ENCODE measurements at places on chromosomes 2 and 18.
A peak's percentile ranks its signal among the peaks of the same experiment; 100 is the strongest.

DNA sequence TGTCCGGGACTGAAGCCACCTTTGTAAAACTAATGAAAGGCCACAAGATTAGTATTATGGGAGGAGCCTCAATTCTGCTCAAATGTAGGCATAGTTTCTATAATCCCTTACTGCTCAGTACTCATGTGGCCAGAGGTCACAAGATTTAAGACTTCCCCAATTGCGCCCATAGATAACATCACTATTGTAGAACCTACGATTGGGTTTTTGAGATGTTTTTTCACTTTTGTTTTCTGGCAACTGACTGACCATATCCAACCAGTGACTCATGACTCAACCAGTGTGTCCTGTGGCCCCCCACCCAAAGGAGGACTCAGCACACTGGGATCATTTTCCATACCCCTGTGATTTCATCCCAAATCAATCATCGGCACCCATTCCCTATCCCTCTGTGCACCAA, 15.2 kb upstream of the TSPYL6 start:
- ATAC-seq, result no peak

GRCh38 chr2:128436479-128437203, 118.0 kb upstream of the HS6ST1 start:
- no peak for ATAC-seq

DNA sequence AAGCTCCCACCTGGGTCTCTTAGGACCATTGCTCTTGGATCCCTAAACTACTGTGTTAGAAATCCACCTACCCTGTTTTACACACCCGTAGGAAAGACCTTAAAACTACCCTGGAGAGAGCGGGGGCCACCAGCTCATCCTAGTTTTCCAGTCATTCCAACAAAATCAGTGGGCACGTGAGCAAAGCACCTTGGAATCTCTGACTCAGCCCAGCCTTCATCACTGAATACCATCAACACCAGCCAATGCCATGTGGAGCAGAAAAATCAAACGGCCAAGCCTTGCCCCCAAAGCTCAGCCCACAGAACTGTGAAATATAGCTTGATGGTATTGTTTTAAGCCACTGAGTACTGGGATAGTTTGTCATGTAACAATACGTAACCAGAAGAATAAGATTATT, 449.7 kb upstream of the CHAC2 start:
- ATAC-seq, result no peak

- no peak for ATAC-seq
Measured at GRCh38 chr2:44836174-44836573, 105.3 kb upstream of the SIX3 start.

GRCh38 chr2:188787021-188787657, 187.0 kb upstream of the COL3A1 start:
- peak; percentile 89 for ATAC-seq

DNA sequence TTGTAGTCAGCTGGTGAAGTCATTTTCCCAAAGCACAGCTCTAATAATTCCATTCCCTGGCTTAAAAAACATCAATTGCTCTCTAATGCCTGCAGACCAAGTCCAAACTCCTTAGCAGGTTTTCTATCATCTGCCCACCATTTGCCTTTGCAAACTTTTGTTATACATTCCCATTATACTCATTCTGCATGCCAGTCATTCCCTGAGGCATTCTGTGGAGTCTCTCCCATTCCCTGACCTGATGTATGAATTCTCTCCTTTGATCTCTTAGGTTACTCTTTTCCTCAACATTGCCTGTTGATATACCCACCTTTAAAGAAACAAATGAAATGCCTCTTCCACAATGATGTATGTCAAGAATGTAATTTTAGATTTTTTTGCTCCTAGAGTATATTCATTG, 852.0 kb upstream of the FSHR start:
- no peak for ATAC-seq

- no peak for ATAC-seq
Measured at GRCh38 chr2:129653246-129653645, 326.2 kb upstream of the RAB6C start.

DNA sequence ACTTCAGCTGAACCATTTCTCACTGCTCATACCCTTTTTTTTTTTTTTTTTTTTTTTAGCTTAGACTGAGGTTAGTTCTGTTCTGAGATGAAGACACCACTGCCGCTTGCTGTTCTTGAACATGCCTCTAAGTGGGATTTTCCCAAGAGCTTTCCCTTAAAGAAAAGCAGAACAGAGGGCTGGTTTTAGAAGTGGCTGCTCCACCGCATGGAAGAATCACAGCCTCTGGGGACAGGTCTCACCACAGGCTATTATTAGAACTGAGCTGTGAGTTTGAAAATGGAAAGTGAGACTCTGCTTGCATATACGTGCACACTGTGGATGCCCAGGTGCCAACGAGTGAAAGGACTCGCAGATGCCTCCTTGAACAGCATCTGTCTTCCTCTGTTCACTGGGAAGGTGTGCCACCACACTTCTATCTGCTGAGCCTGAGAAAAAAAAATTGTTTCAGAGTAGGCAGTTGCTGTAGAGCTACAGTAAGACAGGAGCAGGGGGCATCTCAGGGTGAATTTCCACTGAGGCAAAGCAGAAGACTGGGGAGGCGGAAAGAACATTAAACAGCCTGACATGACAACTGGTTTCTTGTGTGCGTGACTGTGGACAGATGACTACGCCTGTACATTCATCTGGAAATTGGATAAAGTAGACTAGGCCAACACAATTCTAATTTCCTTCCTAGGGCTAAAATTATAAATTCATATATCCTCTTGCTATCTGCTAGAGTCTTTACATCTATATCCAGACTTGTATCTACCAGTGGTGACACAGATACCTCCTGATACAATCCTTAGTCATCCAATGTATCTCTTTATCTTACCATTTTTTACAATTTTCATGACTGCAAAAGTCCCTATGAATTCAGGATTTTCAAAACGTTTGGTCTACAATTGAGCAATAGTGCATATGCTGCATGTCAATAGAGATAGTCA, 1045.7 kb upstream of the CELF4 start:
- ATAC-seq, result no peak

- no peak for ATAC-seq
Measured at GRCh38 chr2:30110773-30111172, 36.0 kb upstream of the YPEL5 start.

- ATAC-seq, result no peak
Measured at GRCh38 chr18:30432349-30432748, 610.2 kb downstream of the DSC3 start.

DNA sequence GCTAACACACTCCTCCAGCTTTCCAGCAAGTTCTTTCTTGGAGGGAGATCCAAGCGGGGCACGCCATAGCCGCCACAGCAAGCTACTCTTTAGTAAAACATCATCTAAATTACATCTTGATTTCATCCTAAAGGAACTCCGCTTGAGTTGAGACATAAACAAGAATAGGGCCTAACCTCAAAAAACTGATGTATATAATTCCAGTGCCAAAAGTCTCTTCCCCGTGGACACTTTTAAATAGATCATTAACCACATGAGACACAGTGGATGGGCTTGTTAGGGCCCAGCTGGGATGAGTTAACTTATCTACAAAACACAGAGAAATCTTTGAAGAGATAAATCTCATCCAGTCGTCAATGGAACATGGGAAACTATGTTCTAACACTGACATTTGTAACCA, 20.8 kb upstream of the MLPH start:
- peak; percentile 38 for ATAC-seq

- no peak for ATAC-seq
Measured at GRCh38 chr2:175823002-175823706, 178.9 kb downstream of the LNPK start.

DNA sequence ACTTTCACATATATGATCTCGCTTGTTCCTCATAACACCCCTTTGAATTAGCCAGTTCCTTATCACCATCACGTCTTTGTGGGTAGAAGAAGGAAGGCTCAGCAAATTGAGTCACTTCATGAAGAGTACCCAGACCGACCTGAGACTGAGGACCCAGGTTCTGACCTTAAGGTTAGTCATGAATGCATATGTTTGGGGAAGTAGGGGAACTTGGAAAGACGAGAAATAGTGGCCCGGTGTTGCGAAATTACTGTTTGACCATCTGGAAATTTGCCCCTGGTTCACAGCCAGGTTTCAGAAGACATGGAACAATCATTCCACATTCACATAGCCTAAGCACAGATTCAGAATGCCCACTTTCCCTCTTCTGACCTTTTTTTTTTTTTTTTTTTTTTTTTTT, 59.8 kb downstream of the MEIS1 start:
- no peak for ATAC-seq

- ATAC-seq, result no peak
Measured at GRCh38 chr2:239548451-239548871, 147.6 kb upstream of the HDAC4 start.

DNA sequence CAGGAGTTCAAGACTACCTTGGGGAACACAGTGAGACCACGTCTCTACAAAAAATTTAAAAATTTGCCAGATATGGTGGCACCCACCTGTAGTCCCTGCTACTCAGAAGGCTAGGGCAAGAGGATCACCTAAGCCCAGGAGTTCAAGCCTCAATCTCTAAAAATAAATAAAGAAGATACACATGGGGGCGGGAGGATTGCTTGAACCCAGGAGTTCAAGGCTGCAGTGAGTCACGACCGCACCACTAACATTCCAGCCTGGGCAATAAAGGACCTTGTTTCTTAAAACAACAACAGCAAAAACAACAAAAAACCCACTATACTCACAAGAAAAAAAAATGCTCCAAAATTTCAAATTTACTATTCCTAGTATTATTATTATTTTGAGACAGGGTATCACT, 10.0 kb upstream of the ICA1L start:
- no peak for ATAC-seq

DNA sequence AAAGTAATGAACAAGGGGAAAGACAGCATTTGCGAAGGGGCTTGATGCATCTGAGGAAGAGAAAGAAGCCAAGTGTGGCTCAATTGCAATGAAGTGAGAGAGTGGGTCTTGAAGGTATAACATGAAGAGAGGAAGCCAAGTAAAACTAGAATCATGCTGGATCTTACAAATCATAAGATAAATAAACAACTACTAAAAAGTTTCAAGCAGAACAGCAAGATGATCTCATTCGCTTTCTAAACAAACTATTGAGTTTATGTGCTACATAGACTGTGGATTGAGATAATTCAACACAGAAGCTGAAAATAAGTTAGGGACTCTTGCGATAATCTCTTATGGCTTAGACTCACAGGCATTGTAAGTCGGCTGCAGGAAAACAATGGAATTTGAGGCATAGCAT, 1310.5 kb upstream of the NRXN1 start:
- ATAC-seq, result no peak

- peak; percentile 99 for ATAC-seq
Measured at GRCh38 chr2:27032495-27033252, at the start of gene TMEM214. Gene TMEM214 (plus strand): TSS chr2:27032965. CDS start chr2:27033016, 51 bp downstream.

DNA sequence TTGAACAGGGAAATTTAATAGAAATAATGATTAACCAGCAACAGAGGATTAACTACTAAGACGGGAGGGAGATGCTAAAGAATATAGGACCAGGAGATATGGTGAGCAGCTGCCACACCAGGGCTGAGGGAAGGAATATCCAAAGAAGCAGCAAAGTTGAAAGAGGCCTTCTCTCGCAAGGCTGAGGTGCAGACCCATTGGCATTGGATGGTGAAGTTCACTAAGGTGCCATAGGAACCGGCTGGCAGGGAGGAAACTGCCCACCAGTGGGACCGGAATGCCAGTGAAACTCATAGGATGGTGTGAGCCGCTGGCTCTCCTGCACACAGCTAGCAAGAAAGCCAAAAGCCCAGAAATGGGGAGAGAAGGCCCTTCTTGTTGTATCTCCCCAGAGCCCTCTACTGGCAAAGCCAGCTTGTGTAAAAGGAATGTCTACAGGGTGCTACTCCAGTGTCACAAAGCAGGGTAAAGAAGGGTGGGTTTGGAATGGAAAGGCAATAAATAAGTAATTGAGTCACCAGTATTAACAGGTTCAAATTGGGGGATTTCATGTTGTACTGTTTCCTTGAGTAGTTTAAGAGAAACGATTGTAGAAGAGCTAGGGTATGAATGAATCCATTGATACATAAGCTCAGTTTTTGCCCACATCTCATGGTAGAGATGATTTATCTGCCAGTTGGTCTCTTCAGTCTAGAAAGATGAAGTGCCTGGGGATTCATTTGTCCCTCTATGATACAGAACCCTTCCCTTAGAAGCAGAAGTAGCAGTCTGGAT, 36.0 kb downstream of the FARP2 start:
- ATAC-seq, result peak; percentile 73

DNA sequence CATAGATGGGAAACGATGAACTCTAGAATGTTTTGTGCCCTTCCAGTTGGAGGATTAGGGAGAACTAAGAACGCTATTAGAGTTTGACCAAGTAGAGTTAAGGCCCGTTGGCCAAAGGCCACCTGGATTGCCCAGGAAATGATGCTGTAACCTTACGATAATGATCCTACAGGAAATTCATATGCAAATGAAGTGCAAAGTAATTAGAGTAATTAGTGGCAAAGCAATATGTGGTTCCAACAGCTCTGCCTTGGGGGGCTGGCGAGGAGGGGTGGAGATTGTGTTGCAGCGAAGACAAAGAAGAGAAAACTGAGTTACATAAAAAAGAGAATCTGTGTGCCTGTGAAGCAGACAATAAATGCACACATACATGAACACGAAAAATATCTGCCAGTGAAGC, 61.5 kb upstream of the BOD1L2 start:
- ATAC-seq, result no peak

GRCh38 chr2:212694398-212694797, 155.8 kb upstream of the ERBB4 start:
- ATAC-seq, result no peak

GRCh38 chr2:74168739-74169138, 9.9 kb downstream of the MOB1A start:
- no peak for ATAC-seq

DNA sequence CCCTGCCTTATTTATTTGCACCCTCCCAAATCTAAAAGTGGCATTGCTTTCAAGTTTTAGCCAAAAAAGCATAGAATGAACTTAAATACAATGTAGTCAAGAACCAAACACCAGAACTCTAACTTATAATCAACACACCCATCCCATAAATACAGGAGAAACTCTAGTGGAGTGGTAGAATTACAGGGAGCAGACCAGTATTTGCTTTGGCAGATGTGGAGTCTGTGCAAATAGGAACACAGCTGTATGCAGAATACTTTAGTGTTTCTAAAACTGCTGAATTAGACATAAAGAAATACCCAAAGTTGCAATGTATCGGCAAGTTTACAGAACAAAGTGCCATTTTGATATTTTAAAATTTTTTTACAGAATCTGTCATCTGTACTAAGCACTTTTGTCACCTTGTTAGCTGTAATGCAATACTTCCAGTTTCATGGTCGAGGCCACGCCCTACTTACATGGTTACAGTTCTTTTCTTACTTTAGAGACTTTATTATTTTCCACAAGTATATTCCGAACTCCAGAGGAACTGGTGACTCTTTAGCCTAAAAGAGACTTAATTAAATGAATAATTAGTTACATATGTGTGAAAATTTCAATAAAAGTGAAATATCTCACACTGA, 23.7 kb upstream of the COL5A2 start:
- ATAC-seq, result no peak

- peak; percentile 47 for ATAC-seq
Measured at GRCh38 chr18:68803356-68803755, 5.5 kb downstream of the CCDC102B start.

- ATAC-seq, result no peak
Measured at GRCh38 chr2:64617631-64618151, 36.0 kb downstream of the SERTAD2 start.

- ATAC-seq, result no peak
Measured at GRCh38 chr2:101083613-101084012, 67.6 kb downstream of the TBC1D8 start.
